Vagina (tissue), 2 donors: ENCODE measurements at places on chromosomes 1 and 21.

- DNase-seq: no peak
These were observed at the start of gene RIMS3 for GRCh38 chr1:40665335-40666171. Gene RIMS3, minus strand, starts transcription at chr1:40665682. Its CDS starts 23,757 bp downstream, at chr1:40641925.

DNA sequence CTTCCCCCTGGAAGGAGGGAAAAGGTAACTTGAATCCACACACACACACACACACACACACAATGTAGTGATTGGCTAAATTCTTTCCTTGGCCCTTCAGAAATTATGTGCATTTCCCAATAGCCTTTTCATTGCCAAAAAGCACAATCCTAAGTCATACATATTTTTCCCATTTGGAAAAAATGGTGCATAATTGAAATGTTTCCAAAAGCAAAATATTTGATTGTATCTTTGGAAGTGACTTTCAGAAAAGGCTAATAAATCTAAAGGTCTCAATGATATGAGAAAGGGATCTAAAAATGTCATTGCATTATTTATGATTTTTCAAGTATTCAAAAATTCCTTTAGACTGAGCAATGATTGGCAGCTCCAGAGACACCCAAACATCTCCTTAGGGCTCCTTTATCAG is 43.5 kb upstream of the NEK7 start:
- no peak for DNase-seq

DNA sequence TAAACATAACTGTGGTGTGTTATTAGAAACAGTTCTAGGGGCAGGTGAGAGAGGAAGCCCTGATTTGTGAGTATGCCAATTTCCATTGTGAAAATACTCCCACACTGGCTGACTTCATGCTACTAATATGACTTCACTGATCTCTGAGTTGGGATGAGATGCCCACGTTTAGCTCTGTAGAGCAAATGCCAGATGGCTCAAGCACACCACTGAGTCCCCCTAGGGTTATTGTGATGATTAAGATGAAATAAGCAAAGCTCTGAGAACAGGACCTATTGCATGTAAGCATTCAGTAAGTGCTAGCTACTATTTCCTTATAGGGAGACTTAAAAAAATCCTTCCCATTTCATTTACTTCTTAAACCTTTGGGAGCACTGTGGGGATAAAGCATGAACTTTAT is 117.6 kb downstream of the CENPF start:
- no peak for DNase-seq

DNA sequence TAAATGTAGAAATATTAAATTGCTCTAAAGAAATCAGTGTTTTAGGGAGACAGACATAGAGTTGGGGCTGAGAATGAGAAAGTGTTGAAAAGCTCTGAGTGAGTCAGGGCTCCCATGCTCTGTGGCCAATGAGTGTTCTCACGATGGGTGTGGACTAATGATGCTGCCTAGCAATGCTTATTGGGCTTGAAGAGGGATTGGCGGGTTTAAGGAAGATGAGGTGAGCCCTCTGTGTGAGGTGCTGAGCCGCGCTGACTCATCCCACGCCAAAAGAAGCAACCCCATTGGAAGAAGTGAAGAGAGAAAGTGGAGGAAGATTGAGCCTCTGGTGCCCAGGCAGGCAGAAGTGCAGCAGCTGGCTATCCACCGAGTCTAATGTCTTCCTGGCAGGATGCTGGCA is 65.1 kb upstream of the DPT start:
- no peak for DNase-seq

- no peak for DNase-seq
These were observed 7.9 kb upstream of the DISC1 start for GRCh38 chr1:231618609-231619256.
